ENCODE measurements at places on chromosomes 2 and 18. TPM values are rescaled to one million over a fixed set of nuclear protein-coding genes. Genes with fewer than 3 reads are reported as not detected.

- no peaks in the 10 kb centered on the region for H3K4me1 ChIP-seq
- no peak overlapping the region for H3K4me3 ChIP-seq
- H3K27ac ChIP-seq = no peak overlapping the region
- H3K36me3 ChIP-seq = no peaks in the 10 kb centered on the region
Observed at GRCh38 chr2:148430101-148430500, 214.4 kb upstream of the EPC2 start.

GRCh38 chr2:147560810-147561535, 283.9 kb upstream of the ACVR2A start:
- H3K4me1 ChIP-seq = peaks cover 10% of the 10 kb centered on the region
- H3K27ac ChIP-seq = no peak overlapping the region
- no peak overlapping the region for H3K4me3 ChIP-seq
- no peaks in the 10 kb centered on the region for H3K36me3 ChIP-seq
- no peaks in the 10 kb centered on the region for H3K27me3 ChIP-seq
- no peak for DNase-seq

GRCh38 chr2:172723286-172723685, 12.4 kb upstream of the RAPGEF4 start:
- no peak overlapping the region for H3K4me3 ChIP-seq
- H3K27me3 ChIP-seq = no peaks in the 10 kb centered on the region
- no peak for DNase-seq
- no peaks in the 10 kb centered on the region for H3K4me1 ChIP-seq
- H3K36me3 ChIP-seq = no peaks in the 10 kb centered on the region

GRCh38 chr2:3244486-3244885, 133.1 kb downstream of the EIPR1 start:
- no peak overlapping the region for H3K4me3 ChIP-seq
- peaks cover 20% of the 10 kb centered on the region for H3K36me3 ChIP-seq
- peaks cover 7% of the 10 kb centered on the region for H3K4me1 ChIP-seq
- no peaks in the 10 kb centered on the region for H3K27me3 ChIP-seq
- H3K27ac ChIP-seq = no peak overlapping the region

The GPN1 gene
- polyA plus RNA-seq = 53.2 TPM
